A549 treated with Hydrocortisone at 1 μM for 4 hours (cell line): ENCODE measurements at places on chromosomes 7 and 10. TPM values are rescaled to one million over a fixed set of nuclear protein-coding genes. Genes with fewer than 3 reads are reported as not detected.

The SUGCT gene
- 0.58 to 1.4 TPM (median 0.73 TPM) in 5 replicates for total RNA-seq

The EIF5AL1 gene
- 1.9 to 3.4 TPM (median 2.3 TPM) in 5 replicates for total RNA-seq

The PRR15 gene
- total RNA-seq, result 4.0 to 5.6 TPM (median 4.9 TPM) in 5 replicates

The FEZF1 gene
- total RNA-seq, result not detected in 5 replicates

The HMX3 gene
- 0.08 to 0.13 TPM in 2 of 5 replicates, not detected in the others for total RNA-seq

The PIK3CG gene
- total RNA-seq, result not detected in 5 replicates

The SLC26A5 gene
- total RNA-seq, result not detected in 5 replicates

The ITPRID1 gene
- not detected in 5 replicates for total RNA-seq

The NEURL1 gene
- 0.40 to 0.97 TPM (median 0.70 TPM) in 5 replicates for total RNA-seq

The DGKB gene
- not detected in 5 replicates for total RNA-seq

The ENKUR gene
- 0.17 to 0.41 TPM (median 0.24 TPM) in 5 replicates for total RNA-seq

The COL26A1 gene
- total RNA-seq, result 0.41 to 0.67 TPM (median 0.59 TPM) in 5 replicates

The TRIM50 gene
- not detected in 5 replicates for total RNA-seq

The RNF32 gene
- total RNA-seq, result 1.2 to 2.2 TPM (median 1.3 TPM) in 5 replicates

The EFCAB10 gene
- total RNA-seq, result 2.3 to 3.5 TPM (median 3.2 TPM) in 5 replicates

The EEF1AKMT2 gene
- 15.3 to 22.3 TPM (median 17.6 TPM) in 5 replicates for total RNA-seq

The NME8 gene
- total RNA-seq, result not detected in 5 replicates

The PPP1R3C gene
- 19.9 to 28.4 TPM (median 24.2 TPM) in 5 replicates for total RNA-seq

The CROT gene
- total RNA-seq, result 5.6 to 6.5 TPM (median 6.2 TPM) in 5 replicates

The ZNF853 gene
- total RNA-seq, result 1.7 to 2.7 TPM (median 2.4 TPM) in 5 replicates

The CFAP46 gene
- total RNA-seq, result 0.92 to 1.5 TPM (median 1.4 TPM) in 5 replicates

The CHST12 gene
- 9.0 to 14.8 TPM (median 12.7 TPM) in 5 replicates for total RNA-seq

The RPEL1 gene
- total RNA-seq, result 0.06 TPM in 1 of 5 replicates, not detected in the others

The MLXIPL gene
- 0.75 to 1.2 TPM (median 1.1 TPM) in 5 replicates for total RNA-seq

The AKR1C8 gene
- not detected in 5 replicates for total RNA-seq

The LEP gene
- total RNA-seq, result not detected in 5 replicates

The PKD2L1 gene
- total RNA-seq, result 0.05 to 0.31 TPM (median 0.16 TPM) in 5 replicates

The C10orf62 gene
- 0.10 to 0.16 TPM in 2 of 5 replicates, not detected in the others for total RNA-seq

The VSTM2A gene
- not detected in 5 replicates for total RNA-seq

The PRLHR gene
- total RNA-seq, result not detected in 5 replicates

The PTPN20 gene
- 2.9 to 5.1 TPM (median 4.1 TPM) in 5 replicates for total RNA-seq

The CRHR2 gene
- 0.02 to 0.06 TPM (median 0.05 TPM) in 3 of 5 replicates, not detected in the others for total RNA-seq

The PDZD7 gene
- total RNA-seq, result 0.67 to 1.1 TPM (median 0.77 TPM) in 5 replicates
